Lower leg skin (tissue), 4 donors: ENCODE measurements at places on chromosomes 11 and 22.
A peak's percentile ranks its signal among the peaks of the same experiment; 100 is the strongest.

DNA sequence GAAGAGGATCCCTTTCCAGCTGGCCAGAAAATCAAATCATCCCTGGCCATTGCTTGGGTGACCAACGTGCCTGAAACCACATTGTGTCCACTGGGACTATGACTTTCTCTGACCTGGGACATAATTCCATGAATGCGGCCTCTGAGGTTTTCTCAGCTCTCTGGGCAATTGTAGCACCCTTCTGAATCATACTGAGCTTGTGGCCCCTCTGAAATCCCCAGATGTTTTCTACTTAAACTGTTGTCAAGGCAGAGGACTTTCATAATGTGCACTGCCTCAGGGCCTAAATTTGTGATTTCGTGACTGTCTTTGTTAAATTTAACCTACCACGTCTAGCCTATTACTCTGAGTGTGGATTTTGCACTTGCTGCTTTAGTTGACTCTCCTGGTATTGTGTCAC is 321.1 kb upstream of the PLET1 start:
- DNase-seq = no peak

DNA sequence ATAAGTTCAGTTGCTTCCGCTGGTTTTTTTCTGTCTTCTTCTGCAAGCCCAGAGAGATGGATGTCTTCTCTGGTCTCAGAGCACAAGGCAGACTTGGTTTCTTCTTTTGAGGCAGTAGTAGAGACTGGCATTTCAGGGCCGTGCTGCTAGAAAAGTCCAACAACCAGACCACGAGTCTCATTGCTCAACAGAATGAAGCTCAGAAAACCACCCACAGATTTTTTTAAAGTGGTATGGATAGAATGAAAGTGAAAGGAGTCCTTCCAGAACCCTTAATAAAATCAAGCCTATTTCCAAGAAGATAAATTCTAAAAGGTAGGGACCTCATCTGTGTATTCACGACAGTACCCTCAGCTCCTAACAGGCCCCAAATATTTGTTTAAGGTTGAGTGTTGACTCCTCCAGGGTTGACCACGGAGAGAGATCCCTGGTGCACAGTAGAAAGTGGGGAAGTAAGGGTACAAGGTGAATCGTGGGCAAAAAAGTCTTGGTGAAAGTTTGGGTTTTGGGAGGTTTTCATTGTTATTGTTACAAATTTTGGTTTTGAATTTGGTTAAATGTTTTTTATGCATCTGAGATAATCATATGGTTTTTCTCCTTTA is 43.6 kb upstream of the DDX6 start:
- DNase-seq = peak; percentile 17

- DNase-seq = peak; percentile 73
Observed at GRCh38 chr11:2791139-2791520, 91.3 kb upstream of the KCNQ1OT1 start.

DNA sequence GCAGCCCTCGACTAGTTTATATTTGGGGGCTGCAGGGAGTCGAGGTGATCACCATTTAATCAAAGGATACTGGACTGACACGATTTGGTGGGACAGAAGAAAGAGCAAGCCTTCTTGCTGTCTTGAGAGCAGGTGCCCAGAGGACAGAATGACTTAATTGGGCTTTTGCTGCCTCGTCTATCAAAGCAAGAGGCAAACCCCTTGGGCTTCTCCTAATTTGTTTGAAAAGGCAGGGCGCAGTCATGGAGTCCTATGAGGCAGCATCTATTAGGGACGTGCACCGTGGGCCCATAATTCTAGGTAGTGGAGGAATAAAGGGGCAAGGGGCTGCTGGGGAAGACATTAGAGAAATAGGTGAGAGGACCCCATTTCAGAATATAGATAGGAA is 1411.3 kb downstream of the TBC1D22A start:
- DNase-seq = peak; percentile 23

- no peak for DNase-seq
Observed at GRCh38 chr11:116427337-116427902, 345.4 kb downstream of the BUD13 start.

GRCh38 chr11:109040303-109040702 is 375.4 kb downstream of the DDX10 start:
- no peak for DNase-seq

DNA sequence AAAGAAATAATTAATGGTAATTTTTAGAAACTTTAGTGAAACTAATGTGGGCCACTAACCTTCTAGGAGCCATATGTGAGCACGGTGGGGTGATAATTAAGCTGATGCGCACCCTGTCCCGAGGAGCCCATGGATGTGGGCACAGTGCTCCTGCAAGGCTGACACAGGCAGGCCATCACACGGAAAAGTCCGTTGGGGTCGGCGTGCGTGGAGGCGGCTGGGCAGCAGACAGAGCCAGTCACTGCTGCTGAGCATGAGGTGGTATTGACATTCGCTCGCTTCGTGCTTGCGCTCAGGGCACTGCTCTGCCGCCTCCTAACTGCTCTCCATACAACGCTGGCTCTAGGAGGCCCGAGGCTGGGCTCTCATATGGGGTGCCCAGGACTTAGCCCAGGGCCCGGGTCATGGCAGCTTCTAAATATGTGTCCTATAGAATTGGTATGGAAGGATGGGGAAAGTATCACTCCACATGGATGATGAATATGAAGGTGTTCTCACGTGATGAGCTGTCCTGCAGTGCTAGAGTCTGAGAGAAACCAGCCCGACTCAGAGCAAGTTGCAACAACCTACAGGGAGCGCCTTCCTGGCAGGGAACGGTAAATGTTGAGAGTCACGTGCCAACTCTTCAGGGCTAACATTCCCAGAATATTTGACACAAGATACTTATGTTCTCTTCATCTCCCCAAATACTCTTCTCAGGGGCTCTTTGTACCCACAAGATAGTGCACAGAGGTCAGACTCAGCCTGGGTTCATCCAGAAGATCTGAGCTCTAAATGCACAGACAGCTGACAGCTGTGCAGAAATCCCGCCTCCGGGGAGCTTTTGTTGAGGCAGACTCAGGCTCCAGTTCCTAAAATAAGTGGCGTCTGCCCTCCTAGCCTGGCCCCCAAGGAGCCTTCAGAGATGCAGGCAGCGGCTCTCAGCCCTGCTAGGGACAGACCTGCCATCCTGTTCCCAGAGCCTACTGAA is 50.6 kb upstream of the ARFGAP3 start:
- no peak for DNase-seq

GRCh38 chr22:42300259-42301076 is 30.0 kb upstream of the TCF20 start:
- no peak for DNase-seq

- DNase-seq = no peak
Observed at GRCh38 chr11:61832754-61833153, 4.7 kb downstream of the FADS2 start.

DNA sequence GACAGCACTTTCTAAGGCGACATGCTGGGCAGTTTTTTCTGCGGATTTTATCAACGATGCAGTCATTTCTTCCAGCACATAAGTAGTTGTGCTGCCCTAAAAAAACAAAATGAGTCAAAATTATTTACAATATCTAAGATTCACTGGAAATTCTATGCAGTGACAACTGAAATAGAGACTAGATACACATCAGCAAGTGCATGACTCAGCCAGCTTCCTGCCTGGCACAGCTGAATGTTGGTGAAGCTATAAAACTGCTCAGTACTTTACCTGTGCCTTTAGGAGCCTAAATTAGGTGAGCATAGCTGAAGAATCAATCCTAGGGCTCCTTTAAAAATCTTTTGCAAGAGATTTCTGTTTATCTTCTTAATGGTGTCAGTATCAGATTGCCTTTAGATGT is 37.8 kb downstream of the PGR start:
- no peak for DNase-seq

DNA sequence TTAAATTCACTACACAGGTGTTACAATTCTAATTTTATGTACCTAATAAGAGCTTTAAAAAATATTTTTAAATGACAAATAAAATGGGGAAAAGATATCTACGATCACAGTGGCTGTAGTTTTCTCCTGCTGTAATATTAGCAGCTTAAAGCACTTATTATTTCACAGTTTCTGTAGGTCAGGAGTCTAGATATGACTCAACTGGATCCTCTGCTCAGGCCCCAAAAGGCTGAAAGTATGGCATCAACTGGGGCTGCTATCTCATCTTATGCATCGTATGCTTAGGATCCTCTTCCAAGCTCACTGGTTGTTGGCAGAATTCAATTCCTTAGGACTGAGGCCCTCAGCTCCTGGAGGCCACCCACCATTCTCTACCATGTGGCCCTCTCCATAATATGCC is 12.8 kb downstream of the FBXO3 start:
- no peak for DNase-seq

- DNase-seq = no peak
Observed at GRCh38 chr11:33419924-33420323, 162.7 kb downstream of the HIPK3 start.

GRCh38 chr22:37010174-37010573 is 9.1 kb downstream of the TST start:
- no peak for DNase-seq

DNA sequence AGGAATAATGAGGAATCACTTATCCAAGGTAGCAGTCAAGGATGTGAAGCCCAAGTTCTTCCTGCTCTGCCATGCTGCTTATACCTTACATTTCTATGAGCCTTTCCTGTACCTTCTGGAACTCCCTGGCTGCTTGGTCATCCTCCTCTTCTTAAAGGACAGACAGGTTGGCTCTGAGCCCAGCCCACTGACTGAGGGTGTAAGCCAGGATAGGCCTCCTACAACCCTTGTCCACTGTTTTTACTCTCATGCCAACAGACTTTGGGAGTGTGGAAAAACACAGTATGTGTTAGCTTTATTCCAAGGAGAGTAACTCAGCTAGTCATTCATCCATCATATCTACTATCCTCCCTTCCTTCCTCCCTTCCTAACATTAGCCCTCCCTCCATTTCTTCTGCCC is 47.5 kb downstream of the IRAG1 start:
- DNase-seq = no peak

GRCh38 chr11:125245299-125245698 is 80.7 kb downstream of the PKNOX2 start:
- DNase-seq = no peak
